Activated CD4-positive, alpha-beta T cell treated with anti-CD3 and anti-CD28 coated beads, Interleukin-2, amount 50 U/mL, for 48 hours (primary cell): ENCODE measurements at places on chromosomes 1 and 21.

DNA sequence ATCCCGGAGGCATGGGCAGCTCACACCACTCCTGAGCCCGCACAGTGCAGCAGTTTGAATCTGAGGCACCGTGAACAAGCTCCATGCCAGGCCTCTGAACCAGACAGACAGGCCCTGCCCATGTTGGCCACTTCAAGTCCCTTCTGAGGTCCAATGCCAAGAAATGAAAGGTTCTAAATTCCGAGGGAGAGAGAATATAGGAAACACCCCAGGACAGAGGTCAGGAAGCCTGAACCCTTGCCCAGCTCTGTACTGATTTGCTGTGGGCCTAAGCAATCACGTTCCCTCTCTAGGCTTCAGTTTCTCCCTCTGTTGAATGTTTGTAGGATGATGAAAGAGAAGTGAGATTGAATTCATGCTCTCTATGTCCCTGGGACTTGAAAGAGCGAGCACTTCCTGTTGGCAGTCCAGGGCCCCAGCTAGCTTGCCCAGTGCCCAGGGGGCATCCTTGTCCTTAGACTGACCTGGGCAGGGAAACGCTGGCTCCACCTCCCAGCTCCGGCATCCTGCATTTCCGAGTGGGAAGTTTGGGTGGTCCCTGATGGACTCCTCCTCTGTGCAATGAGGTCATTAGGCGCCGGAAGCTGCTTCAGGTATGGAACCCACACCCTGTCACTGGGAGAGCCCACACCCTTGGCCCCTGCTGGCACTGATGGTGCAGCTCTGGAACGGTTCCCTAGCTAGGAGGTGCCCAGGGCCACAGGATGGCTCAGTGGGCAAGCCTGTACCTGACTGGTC is 242.4 kb upstream of the TMEM51 start:
- DNase-seq, result no peak

DNA sequence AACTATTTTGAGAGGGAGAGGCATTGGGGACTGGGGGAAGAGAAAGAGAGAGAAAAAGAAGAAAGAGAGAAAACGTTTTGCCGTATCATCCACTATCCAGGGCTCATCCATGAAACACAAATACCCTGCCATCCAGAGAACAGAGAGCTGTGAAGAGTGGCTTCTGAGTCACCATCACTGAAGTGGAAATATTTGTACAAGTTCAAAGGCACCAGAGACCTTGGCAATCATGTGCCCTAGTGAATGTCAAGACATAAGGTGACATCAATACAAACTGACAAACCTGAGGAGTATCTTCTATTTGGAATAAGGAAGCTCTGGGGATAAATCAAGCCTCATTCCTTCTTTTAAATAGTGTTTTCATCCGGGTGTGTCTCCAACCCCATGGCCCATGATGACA is 197.2 kb upstream of the PROX1 start:
- no peak for DNase-seq

DNA sequence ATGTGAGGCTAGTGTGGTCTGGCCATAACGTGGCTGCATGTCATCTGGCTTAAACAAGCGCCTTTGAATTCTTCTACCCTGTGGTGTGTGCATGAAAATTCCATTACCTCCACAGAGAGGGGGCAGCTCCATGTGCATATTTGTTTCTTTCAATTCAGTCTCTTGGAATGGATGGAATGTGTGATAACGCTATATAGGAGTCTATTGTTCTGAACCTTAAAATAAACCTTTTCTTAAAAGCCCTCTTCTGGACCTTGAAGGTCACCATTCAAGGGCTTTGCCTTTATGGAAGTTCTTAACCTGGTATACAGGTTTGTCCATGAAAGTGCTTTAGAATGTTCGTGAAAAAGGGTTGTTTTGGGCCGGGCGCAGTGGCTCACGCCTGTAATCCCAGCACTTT is 118.2 kb upstream of the ADGRL2 start:
- DNase-seq, result no peak

- no peak for DNase-seq
These were observed 52.3 kb upstream of the MRPS6 start for GRCh38 chr21:34020983-34021553.
